ENCODE measurements at places on chromosomes 4 and X.

DNA sequence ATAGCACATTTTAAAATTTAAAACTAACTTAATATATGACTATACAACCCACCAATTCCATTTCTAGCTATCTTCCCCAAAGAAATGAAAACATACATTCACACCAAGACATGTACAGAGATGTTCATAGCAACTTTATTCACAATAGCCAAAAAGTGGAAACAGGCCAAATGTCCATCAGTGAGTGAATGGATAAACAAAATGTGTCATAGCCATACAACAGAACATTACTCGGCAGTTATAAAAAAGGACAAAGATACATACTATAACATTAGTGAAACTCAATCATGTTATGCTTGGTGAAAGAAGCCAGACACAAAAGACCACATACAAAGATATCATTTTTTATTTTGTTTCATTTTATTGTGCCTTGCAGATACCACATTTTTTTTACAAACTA lies 396.8 kb downstream of the PACRGL start:
- DNase-seq, result no peak

- DNase-seq, result no peak
Measured at GRCh38 chr4:105710678-105711077, 2.1 kb downstream of the GSTCD start.

GRCh38 chr4:157999723-158000122 lies 173.1 kb downstream of the GASK1B start:
- no peak for DNase-seq

- no peak for DNase-seq
Measured at GRCh38 chr4:157550028-157550427, 329.5 kb downstream of the GRIA2 start.

DNA sequence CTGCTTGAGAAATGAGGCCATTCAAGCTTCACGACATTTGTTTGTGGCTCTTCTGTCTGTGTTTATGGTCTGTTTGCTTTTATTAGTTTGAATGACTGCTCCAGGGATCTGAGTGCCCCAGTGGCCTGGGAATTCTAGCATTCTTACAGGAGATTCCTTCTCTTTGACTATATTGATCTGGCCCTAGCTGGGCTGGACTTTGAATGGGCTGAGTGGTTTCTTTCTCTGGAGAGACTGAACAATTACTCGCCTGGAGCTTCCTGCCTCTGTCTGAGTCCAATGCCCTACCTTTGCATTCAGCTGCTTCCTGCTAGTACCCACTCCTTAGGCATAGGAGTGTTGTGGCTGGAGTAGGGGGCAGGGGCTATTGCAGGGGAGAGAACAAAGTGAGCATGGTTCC lies 51.2 kb upstream of the EDA start:
- no peak for DNase-seq

- no peak for DNase-seq
Measured at GRCh38 chr4:167109859-167110258, 124.4 kb downstream of the SPOCK3 start.

- no peak for DNase-seq
Measured at GRCh38 chrX:10582945-10583344, 37.4 kb downstream of the MID1 start.

- no peak for DNase-seq
Measured at GRCh38 chrX:139890991-139891700, 41.7 kb downstream of the ATP11C start.

- no peak for DNase-seq
Measured at GRCh38 chr4:43481526-43481925, 589.0 kb downstream of the GRXCR1 start.

GRCh38 chr4:5019796-5020195 lies 538 bp upstream of the CYTL1 start:
- no peak for DNase-seq

GRCh38 chr4:128347175-128347868 lies 59.7 kb upstream of the PGRMC2 start:
- no peak for DNase-seq

- DNase-seq, result no peak
Measured at GRCh38 chrX:152821145-152821765, 9.3 kb downstream of the CETN2 start.

GRCh38 chr4:90584051-90584450 lies 456.9 kb downstream of the CCSER1 start:
- DNase-seq, result no peak

DNA sequence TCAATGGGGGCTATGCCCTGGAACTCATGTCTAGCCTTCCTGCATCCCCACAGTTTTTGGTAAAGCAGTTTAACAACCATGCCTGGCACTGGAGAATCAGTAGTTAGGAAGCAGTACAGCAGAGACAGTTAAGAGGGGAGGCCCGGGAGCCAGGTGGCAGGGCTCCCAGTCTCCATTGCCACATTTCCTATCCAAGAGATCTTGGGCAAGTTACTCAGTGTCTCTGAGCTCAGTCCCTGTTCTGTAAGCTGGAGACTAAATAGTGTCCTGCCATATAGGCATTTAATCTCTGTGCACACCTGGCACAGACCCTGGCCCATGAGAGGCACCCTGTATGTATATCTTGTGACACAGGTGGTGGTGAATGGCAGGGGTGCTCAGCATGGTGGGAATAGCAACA lies 156.1 kb upstream of the EOLA2 start:
- DNase-seq, result no peak

GRCh38 chr4:8542776-8543525 lies 37.2 kb upstream of the GPR78 start:
- no peak for DNase-seq

GRCh38 chr4:47010912-47011446 lies 17.6 kb upstream of the GABRA4 start:
- DNase-seq, result no peak

GRCh38 chr4:13294961-13295605 lies 189.1 kb downstream of the RAB28 start:
- no peak for DNase-seq

- no peak for DNase-seq
Measured at GRCh38 chr4:48945981-48946380, 39.4 kb upstream of the OCIAD2 start.

- DNase-seq, result no peak
Measured at GRCh38 chr4:184408021-184408683, 66.2 kb downstream of the IRF2 start.

- DNase-seq, result no peak
Measured at GRCh38 chr4:184014301-184014700, 109.2 kb downstream of the STOX2 start.

GRCh38 chrX:119762718-119763117 lies 4.3 kb downstream of the SOWAHD start:
- DNase-seq, result no peak

DNA sequence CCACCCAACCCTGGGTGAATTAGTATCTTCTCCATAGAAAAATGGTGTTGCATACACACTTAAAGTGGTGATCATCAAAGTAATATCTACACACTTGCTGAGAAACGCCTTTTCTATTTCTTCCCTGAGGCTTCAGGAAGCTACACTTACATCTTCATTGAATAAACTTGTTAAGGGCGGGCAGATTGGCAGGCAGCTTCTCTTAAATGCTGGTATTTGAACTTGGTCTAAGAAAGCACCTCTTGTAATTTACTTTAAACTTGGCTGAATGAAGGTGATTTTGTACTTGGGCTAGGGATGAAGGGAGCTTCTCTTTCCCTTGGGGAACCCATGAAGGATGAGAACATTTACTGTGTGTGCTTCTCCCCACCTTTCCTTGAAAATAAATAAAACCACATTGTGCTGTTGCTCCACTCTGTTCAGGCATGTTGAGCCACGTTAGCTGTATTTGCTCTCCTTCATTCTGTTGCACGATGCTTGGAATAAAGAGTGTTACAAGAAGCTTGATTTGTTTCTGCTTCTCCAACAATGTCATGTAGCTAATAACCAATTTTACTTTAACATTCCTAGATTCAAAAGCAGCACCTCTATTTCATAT lies 430.1 kb downstream of the ANKRD50 start:
- DNase-seq, result no peak

DNA sequence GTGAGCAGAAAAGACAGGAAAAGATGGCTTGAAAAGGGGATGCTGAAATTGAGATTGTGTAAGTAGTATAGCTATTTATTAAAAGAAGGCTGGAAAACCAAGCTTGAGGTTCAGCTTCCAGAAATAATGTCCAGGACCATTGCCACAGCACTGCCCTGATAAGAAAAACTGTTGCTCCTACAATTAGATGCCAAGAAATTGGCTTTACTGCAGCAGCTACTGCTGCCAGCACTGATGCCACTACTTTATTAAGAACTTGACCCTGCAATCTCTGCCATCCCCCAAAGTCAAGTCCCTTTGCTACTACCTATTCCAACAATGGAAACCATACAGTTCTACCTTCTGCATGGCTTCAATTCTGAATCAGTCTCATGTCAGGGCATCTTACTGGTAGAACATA lies 130.0 kb upstream of the VAMP7 start:
- DNase-seq, result no peak

DNA sequence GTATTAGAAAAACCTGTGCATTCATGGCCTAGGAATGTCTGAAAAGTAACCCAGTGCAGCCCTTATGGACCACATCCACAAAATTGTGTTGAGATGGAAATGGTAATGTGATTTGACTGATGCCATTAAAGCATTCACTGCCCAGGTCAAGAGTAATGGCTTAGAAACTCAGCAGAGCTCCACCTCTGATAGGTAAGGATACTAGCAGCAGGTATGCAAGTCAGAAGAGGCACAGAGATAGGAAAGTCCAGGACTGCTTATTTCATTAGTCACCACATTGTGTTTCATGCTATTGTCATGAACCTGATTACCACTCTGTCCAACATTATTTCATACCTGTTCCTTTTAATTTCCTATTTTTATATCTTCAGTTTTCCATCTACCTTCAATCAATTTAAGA lies 2042.2 kb downstream of the ARAP2 start:
- no peak for DNase-seq

GRCh38 chr4:140947506-140947905 lies 185.8 kb downstream of the RNF150 start:
- no peak for DNase-seq

DNA sequence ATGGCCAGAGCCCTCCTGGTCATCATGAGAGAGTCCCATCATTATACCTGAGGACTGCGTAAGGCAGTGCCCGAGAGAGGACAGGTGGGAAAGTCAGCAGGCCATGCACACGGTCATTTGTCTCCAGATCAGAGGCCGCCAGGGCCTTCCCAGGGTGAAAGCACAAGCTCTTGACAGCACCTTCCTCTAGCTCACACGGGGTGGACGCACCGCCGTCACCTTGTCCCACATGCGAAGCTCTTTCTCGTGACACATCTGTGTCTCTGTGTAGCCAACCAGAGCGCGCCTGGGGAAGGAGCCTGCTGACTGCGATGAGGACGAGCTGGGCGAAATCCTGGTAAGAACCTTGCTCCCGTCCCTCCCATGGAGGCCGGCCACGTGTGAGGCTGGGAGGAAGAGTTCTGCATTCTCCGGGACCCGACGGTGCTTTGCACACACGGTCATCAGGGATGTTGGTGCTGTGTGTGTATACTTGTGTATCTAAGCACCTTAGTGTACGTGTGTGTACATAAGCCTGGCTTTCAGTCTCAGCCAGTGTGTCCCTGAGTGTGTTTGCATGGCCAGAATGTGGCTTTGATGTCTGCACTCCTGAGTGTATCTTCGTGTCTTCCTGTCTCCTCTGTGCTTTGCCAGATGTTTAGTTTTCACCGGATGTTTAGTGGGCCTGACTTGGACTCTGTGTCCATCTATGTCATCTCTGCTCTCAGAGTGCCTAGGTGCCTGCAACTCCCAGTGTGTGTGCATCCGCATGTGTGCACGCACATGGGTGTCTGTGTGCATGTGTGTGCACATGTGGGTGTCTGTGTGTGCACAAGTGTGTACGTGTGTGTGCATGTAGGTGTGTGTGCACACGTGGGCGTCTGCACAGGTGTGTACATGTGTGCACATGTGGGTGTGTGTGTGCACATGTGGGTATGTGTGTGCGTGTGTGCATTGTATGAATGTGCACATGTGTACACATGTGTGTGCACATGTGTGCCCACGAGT lies 15.1 kb downstream of the ATP5ME start:
- DNase-seq, result no peak

DNA sequence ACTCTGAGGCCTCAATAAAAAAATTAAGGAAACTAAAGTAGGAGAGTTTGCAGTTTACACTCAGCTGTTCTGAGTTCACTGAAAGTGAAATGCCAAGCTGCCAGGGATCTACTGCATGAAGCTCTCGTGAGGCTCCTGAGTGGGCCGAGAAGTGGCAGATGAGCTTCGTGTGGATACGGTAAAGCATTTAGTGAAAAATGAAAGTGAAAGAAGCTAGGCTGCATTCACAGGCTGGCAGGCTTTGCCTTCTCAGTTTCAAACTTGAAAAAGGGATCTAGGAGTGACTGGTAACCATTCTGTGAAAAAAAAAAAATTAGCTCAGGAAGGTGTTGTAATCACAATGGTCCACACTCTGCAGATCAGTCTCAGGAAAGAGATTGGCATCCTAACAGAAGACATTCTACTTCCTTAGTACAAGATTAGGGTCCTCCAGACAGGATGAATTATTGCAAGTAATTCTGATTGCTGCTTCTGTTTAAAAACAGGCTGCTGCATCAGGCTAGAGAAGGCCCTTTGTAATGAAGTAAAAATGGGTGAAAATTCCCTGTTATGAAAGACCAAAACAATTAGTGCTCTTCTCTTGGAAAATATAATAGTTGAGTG lies 679.9 kb downstream of the RPA4 start:
- peak; percentile 10 for DNase-seq

GRCh38 chrX:120697053-120697452 lies 67.2 kb upstream of the C1GALT1C1 start:
- no peak for DNase-seq

DNA sequence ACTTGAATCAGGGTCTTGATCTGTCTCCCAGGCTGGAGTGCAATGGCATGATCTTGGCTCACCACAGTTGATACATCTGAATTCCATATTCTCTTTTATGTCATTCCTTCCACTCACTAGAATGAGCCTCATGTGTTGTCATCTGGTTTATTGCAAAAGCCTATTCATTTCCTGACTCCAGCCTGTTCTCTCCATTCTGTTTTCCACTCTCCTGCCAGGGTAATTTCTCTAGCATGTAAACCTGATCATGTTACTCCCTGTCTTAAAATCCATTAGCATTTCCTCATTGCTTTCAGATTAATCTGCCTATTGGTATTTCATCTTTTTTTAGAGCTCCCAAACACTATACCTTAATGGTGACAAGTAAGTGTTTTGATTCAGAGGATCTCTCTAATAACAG lies 4.3 kb upstream of the DDX60L start:
- DNase-seq, result no peak

- no peak for DNase-seq
Measured at GRCh38 chr4:123034023-123034422, 111.6 kb upstream of the NUDT6 start.

DNA sequence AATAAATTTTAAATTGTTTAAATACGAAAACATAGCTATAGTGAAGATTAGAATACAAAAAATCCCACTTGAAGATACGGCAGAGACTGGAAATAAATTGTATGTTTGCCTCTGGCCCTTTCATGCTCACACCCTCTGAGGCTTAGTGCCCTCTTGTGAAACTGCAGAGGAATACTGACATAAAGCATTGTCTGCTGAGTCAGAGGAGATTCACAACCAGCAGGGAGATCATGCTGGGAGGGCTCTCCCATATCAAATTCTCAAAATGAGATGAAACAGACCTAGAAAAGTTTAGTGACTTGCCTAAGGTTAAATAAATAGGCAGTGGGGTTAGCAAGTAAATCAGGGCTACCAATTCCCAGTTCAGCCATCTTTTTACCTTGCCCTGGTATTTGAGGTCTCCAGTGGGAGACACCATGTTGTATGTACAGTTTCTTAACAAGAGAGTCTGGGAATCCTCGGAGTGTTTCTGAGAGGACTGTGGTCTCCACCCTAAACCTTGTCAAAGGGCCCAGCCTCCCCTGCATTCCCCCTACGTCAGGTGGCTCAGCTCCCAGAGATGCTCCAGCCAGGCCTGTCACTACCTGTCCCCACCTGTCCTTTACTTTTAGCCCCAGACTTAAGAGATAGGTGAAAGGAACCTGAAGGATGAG lies 581.4 kb upstream of the DIPK2B start:
- no peak for DNase-seq

GRCh38 chrX:38552721-38553120 lies 8.6 kb upstream of the TSPAN7 start:
- DNase-seq, result no peak

All from stimulated activated CD8-positive, alpha-beta memory T cell treated with anti-CD3 and anti-CD28 coated beads, Interleukin-7, amount 100 ng/mL, for 1 hour (primary cell).